ENCODE measurements at places on chromosomes 7 and 10.

DNA sequence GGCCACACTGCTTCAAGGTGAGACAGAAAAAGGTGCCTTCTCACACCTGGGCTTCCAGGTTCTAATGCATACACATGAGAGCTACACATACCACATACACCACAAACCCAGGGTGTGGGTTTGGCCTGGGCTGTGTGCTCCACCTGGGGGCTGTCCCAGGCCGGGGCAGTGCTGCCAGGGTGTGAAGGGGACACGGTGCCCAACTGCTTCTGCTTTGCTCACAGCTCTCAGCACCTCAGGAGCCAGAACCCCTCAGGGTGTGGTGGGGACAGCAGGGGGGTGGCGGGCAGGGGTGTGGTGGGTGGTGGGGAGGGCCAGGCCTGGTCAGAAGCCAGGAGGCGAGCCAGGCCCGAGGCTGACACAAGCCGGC is 51.1 kb downstream of the TMEM209 start:
- no peak for DNase-seq

GRCh38 chr10:123997486-123998196 is 95.8 kb downstream of the CHST15 start:
- DNase-seq = no peak

DNA sequence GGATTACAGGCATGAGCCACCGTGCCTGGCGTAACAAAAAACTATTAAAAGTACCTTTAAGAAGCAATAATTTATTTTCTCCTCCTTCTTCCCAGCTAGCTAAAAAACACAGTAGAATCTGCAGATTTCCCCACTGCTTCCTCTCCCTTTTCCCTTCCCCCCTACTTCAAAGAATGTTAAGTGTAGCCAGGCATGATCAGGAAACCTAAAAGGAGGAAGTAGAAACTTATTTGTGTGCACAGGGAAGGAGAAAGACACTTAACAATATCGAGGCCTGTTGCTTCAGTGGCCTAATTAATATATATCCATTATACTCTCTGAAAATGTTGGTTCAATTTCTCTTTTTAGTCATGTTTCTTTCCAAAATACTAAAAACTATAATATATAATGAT is 127.7 kb downstream of the NRBF2 start:
- no peak for DNase-seq

GRCh38 chr10:114284346-114285071 is 45.5 kb downstream of the VWA2 start:
- DNase-seq = no peak

GRCh38 chr10:122796796-122797195 is 48.9 kb downstream of the CUZD1 start:
- DNase-seq = no peak

- DNase-seq = no peak
Measured at GRCh38 chr10:122864901-122865300, 14.5 kb downstream of the FAM24B start.

DNA sequence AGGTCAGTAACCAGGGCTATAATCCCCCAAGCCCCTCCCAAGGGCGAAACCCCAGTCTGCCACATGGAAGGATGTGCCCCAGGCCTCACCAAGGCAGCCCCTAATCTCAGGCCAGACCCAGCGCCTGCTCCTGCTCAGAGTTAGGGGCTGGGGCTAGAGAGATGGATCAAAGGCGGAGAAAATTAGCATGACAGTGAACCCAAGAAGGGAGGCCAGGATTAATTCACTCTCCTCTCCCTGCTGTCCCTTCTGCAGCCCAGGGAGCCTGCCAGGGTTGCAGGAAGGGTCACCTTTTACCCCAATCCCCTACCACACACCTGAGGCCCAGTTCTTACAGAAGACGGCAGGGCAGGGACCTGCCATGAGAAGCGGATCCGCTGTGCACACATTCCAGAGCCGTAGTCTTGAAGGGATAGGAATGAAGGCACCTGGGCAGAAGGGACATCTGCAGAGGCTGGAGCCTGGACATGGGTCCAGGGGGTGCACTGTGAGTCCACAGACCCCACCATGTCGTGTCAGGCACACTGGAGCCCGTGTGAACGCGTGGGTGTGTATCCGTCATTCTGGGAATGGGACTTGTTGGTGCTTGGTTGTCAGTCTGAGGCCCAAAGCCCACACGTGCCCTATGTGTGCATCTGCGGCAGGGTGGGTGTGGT is 11.9 kb upstream of the ZMIZ1 start:
- DNase-seq = no peak

DNA sequence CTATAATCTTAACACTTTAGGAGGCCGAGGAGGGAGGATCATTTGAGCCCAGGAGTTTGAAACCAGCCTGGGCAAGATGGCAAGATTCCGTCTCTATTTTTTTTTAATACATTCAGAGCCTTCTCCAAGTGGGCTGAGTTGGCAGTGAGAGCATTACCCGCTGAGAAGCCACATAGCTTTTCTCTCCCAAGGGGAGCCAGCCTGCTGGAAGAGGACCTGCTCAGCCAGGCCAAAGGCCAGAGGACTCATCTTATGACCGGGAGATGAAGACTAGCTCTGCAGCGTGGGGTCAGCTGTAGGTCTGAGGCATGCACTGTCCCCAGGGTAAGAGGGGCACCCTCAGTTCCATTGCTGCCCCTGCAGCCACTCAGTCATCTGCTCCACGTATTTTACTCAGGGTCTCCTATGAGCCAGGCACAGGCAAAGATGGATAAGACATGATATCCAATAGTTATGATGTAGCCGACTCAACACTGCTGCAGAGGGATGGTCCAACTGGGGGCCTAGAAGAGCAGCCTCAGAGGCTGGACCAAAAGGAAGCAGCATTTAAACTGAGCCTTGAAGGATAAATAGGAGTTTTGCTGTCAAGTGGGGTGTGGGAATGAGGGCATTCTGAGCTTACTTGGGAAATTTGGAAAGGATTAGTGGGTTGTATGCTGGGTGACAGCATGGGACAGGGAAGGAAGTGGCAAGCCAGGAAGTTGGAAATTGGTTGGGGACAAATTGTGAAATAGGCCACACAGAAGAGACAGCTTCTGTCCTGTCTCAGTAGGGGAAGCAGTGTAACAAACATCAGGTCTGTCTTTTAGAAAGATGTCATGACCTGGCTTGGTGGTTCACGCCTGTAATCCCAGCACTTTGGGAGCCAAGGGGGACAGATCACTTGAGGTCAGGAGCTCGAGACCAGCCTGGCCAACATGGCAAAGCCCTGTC is 1.6 kb upstream of the MARVELD1 start:
- DNase-seq = no peak

- no peak for DNase-seq
Measured at GRCh38 chr7:30330134-30331111, 46.0 kb downstream of the ZNRF2 start.

DNA sequence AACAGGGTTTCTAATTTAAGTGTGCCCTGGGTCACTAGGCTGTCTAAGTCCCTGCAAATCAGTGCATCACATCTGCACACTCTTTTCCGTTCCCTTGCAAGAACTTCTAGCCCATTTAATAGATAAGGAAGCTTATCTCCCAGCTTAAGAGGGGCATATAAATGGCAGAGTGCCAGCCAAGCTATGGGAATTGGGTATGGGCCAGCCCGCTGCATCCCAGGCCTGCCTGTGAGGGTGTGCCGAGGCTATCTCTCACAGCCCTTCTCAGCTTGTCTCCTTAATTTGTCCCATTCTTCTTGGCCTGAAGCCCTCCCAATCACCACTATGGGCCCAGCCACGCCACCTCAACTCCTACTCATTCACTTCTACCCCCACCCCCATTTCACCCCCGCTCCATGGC is 14.7 kb downstream of the AQP1 start:
- no peak for DNase-seq

All from stimulated activated CD8-positive, alpha-beta memory T cell treated with anti-CD3 and anti-CD28 coated beads, Interleukin-7, amount 100 ng/mL, for 1 hour (primary cell).